ENCODE measurements at places on chromosomes 5 and 9.
A peak's percentile ranks its signal among the peaks of the same experiment; 100 is the strongest.

- DNase-seq = no peak
Measured at GRCh38 chr9:107386396-107386795, 103.2 kb downstream of the KLF4 start.

DNA sequence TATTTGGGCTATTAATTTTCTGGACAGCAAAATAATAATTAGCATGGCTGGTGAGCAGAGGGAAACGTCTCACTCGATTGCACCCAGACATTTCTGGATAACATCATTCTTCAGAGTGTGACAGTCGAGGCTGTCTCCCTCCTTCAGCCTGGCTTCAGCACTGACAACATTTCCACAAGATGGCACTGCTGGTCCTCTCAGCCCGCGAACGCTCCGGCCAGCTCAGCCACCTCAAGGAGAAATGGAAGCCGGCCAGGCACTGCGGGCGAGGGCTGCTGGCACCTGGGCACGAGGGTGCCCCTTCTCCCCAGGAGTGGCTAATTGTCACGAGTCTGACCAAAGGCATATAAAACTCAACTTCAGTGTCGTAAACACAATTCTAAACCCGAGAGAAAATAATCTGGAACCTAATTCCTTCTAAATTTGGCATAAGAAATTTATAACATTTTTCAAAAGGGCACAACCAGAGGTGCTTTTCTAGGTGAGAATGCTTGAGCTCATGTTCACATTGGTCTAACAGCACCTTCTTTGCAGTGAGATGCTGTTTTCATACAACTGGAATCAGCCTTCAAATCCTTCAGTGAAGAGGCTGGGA, 65.9 kb downstream of the DAP start:
- no peak for DNase-seq

DNA sequence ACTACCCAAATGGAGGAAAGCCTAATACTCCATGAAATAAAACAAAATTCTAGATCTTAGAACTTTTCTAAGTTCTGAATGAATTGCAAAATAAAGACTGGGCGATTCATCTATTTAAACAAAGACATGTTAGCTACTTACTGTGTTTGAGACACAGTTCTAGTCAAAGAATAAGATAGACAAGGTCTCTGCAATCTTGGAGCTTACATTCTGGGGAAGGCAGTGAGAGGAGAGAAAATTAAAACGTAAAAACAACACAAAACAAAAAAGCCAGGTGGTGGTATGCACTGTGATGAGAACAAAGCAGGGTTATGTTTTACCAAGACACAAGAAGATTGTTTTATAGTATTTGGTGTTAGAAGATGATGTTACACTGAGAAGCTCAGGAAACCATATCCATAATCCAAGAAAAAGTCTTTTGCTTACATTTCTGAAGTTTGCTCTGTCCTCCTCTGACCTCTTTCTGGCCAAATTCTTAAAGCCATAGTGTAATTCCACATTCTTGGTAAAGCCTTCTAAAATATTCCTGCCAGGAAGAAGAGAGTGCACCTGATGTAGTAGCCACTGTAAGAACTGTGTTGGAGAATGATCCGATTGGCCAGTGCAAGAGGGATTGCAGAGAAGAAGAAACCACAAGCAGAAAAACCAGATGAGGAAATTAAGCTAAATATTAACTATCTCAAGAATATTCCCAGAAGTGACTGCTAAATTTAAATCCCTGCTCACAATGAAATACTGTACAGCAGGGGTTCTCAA, 218.4 kb downstream of the PCSK1 start:
- DNase-seq = peak; percentile 8

GRCh38 chr5:89043676-89044075, 160.7 kb upstream of the MEF2C start:
- DNase-seq = no peak

DNA sequence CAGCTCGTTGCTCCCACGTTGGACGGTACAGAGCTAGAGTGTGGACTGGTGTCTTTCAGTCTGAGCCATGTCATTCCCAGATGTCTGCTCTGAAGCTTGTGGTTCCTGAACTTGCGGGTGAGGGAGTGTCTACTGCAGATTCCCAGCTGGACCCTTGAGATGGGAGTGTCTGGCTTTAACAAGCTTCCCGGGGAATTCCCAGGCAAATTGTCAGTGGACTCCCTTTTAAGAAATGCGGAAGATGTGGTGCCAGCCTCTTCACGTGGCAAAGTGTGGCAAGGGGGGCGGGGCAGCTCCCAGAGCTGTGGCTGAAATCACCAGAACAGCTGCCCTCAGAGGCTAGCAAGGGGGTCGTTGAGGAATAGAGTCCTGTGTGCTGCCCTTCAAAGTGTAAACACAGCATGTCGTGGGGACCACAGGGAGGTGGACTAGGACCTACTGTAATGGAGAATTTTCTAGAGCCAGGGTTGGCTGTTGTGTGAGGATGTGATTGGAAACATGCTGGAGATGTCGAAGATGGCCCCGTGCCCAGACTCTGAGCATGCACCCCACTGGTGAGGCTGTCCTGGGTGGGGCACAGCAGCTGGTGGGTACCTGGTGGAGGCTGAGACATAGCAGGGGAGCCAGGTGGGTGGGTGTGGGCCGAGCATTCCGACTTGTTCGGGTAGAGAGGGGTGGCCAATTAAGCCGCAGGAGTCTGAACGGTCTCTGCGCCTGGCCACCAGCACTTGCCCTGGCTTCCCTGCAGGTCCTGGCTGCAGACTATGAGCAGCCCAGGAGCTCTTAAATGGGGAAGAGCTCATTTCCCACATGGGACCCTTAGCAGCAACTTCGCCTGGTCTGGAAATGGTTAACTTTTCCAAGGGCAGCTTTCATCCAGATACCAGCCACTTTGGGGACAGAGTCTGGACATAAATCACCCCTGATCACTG, 37.4 kb downstream of the PRRX2 start:
- no peak for DNase-seq

- no peak for DNase-seq
Measured at GRCh38 chr5:88203981-88204750, 64.5 kb downstream of the TMEM161B start.

DNA sequence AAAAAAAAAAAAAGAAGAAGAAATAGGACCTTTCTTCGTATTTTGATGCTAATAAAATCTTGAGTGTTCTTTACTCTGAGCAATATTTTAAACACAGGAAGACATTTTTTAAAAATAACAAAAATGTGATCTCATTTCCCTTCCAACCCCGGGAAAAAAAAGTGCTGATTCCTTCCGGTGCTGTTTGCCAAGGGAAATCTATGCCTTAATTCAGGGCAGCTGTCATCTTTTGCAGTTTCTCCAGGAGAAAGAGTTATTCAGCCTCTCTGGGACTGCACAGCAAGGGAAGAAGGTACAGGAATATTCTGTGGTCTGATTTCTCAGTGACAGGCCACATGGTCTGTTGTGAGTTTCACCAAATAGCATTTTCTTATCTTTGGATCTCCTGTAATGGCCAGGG, 291.9 kb upstream of the IRX1 start:
- DNase-seq = no peak

DNA sequence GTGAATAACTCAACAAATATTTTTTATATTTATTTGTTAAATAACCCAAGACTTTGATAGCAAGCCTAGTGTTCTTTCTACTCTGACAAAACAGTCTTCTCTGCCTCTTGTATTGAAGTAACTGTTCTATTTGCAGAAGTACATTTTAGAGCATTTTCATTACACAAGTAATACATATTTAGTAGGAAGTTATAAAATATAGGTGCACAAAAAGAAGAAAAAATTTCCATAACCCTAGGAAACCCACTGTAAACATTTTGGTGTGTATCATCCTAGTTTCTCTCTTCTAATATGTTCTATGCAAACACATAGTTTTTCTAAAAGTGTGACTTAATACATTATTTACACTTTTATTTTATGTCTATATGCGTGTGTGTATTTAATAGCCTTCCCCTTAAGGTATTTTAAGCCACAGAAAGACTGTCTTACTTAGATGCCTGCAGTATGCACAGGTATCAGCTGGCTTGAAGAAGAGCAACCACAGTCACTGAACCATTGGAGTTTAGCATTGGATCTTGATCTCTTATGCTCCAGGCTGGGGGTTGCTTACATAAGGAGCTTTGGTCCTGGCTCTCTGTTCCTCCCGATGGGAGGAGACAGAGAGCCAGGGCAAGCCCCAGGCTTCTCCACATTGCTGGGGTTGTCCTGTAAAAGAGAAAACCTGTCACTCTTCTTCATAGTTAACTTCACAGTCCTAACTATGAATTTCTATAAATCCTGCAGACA, 3.8 kb downstream of the SELENOP start:
- DNase-seq = no peak

GRCh38 chr9:26326563-26326962, 566.0 kb downstream of the CAAP1 start:
- peak; percentile 39 for DNase-seq

- peak; percentile 60 for DNase-seq
Measured at GRCh38 chr9:127503947-127504886, 52.9 kb downstream of the LRSAM1 start.

GRCh38 chr9:134721344-134721743, 79.7 kb downstream of the COL5A1 start:
- DNase-seq = no peak

- no peak for DNase-seq
Measured at GRCh38 chr9:93663877-93664548, 87.6 kb downstream of the PHF2 start.

DNA sequence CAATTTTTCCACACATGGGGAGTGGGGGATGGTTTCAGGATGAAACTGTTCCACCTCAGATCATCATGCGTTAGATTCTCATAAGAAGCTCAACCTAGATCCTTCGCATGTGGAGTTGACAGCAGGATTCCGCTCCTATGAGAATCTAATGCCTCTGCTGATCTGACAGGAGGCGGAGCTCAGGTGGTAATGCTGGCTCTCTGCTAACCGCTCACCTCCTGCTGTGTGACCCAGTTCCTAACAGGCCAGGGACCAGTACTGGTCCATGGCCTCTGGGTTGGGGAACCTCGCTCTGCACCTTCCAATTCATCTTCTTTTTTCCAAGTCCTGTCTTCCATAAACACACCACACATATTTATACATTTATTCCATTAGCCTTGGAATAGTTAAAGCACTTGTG, 33.0 kb downstream of the POU5F2 start:
- no peak for DNase-seq

- no peak for DNase-seq
Measured at GRCh38 chr5:25128606-25129005, 483.8 kb upstream of the CDH10 start.

DNA sequence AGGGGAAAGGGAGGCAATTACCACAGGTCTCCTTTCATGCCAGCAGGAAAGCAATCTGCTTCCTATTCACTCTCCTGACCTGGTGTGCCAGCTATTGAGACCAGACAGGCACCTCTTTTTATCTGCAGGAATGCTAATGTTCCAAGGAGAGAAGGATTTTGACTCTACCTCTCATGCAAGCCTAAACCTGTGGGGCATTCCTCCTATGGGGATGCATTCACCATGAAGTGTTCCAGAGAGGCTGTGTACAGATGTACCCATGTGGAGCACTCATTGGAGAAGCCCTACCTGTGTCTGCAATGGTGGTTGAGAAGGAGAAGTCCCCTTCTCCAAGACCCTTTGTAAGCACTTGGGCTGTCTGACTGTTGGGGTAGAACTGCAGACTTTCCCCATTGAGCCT, 45.4 kb upstream of the EDIL3 start:
- no peak for DNase-seq

GRCh38 chr5:43369651-43370050, 42.5 kb downstream of the CCL28 start:
- DNase-seq = no peak

- DNase-seq = no peak
Measured at GRCh38 chr9:131227112-131227958, 49.0 kb downstream of the FAM78A start.

- no peak for DNase-seq
Measured at GRCh38 chr5:158884827-158885518, 214.7 kb downstream of the EBF1 start.

- DNase-seq = no peak
Measured at GRCh38 chr9:130327781-130328348, 62.3 kb downstream of the HMCN2 start.

GRCh38 chr5:83973925-83974815, 253.5 kb upstream of the HAPLN1 start:
- DNase-seq = no peak

DNA sequence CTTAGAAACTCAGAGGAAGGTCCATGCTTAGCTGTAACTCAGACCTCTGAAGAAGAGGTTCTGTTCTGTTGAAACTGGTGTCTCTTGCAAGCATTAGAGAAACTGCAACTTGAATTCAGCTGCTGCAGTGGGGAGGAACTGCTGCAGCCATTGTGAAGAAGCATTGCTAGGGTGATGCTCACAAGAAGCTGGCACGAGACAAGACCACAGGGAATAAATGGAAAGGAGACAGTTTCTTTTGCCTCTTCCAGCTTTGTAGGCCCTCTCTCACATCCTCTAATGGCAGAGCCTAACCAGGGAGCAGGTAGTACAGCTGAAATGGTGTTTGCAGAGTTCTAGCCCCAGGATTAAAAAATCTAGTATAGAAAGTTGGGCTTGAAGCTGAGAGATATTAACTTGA, 148.0 kb upstream of the DMAC1 start:
- DNase-seq = no peak

GRCh38 chr9:112104401-112104800, 70.7 kb downstream of the SUSD1 start:
- no peak for DNase-seq

DNA sequence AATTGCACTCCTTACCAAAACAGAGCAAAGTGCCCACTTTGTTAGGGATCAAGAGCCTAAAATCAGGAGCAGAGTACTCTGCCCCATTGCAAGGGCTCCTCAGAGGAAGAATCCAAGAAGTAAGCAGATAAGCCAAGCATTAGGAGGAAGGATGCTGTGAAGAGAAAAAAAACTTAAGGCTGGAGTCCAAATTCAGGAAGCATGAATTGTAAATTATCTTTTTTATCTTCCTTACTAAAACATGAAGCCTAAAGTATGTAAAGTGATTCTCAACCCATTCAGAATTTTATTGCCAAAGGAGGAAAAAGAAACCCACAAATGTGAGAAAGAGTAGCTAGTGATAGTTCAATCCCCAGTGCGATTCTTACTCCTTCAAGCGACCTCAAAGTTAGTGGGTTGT, 523.9 kb downstream of the TAF11L14 start:
- no peak for DNase-seq

DNA sequence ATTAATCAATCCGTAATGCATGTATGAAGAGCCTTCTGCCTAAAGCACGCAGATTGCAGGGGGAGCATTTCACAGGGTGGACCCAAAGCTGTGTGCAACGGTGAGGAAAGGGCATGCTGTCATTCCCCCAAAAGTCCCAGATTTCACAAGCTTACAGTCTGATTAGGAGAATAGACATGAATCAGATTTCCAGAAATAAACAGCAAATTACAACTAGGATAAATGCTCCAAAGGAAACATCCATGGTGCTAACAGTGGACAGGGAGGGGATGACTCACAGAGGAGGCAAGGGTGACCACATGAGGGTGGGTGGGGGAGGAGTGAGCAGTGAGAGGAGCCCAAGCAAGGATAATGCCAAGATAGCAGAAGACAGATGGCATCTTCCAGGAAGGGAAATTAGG, 258.4 kb upstream of the TAS2R1 start:
- no peak for DNase-seq

- no peak for DNase-seq
Measured at GRCh38 chr5:151144922-151145321, 12.7 kb downstream of the ANXA6 start.

- peak; percentile 88 for DNase-seq
Measured at GRCh38 chr9:92963831-92964606, 16.7 kb downstream of the FGD3 start.
